ENCODE measurements at places on chromosomes 12 and 14.

GRCh38 chr14:24670594-24670993 lies 36.6 kb upstream of the GZMB start:
- peak; percentile 36 for DNase-seq

GRCh38 chr14:62123961-62124360 lies 361.7 kb downstream of the SNAPC1 start:
- DNase-seq: no peak

DNA sequence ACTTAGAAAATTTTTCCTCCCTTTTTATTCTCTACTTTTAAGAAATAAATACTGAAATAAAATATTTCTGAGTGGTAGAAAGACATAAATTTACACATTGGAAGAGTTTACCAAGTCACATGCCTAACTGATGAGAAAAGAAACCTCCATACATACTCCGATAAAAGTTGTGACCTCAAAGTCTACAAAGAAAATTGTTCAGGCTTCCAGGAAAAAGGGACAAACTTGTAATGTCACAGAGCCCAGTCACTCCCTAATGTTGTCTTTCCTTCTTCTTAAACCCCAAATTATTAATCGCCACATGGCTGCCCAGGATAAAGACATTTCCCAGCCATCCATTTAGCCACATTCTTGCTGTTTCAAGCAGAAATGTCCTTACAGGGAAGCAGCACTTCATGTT lies 455.3 kb downstream of the MDGA2 start:
- DNase-seq: no peak

GRCh38 chr12:94336211-94336925 lies 123.3 kb downstream of the CEP83 start:
- no peak for DNase-seq

DNA sequence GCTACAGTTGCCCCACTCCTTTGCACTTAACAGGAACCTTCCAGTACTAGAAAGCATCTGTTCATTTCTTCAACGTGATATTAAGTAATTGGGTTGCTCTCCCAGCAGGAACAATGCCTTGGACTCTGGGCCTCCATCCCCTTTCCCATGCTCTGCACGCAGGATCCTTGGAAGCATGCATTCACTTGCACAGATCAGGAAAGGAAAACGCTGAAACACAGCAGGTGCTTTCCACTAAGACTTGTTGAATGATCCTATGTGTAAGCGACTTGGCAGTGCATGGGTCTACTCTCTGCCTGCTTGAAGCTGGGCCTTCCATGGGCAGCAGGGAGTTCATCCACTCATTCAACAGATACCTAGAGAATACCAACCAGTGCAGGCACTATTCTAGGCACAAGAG lies 2.3 kb downstream of the LTBP2 start:
- DNase-seq: no peak

DNA sequence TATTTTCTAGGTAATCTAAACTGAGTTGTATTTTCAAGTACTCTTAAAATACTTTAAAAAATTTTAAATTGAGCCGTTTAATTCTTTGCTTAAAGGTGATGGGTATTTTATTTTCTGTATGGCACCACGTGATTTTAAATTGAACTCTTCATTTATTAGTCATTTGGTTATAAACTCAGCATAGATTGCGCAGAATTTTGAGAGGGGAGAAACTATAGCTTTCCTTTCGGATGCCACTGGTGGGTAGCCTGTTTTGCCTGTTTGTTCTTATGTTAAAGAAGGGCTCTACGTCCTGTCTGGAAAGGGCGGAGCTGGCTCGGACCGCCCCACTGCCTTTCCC lies 411 bp upstream of the STYX start:
- no peak for DNase-seq

- no peak for DNase-seq
These were observed 53.5 kb upstream of the DUSP6 start for GRCh38 chr12:89405626-89406345.

- no peak for DNase-seq
These were observed 780.7 kb downstream of the FLRT2 start for GRCh38 chr14:86310611-86311010.

- no peak for DNase-seq
These were observed 7.5 kb upstream of the ETFBKMT start for GRCh38 chr12:31651893-31652521.

GRCh38 chr14:93246534-93246933 lies 39.5 kb downstream of the UBR7 start:
- no peak for DNase-seq

DNA sequence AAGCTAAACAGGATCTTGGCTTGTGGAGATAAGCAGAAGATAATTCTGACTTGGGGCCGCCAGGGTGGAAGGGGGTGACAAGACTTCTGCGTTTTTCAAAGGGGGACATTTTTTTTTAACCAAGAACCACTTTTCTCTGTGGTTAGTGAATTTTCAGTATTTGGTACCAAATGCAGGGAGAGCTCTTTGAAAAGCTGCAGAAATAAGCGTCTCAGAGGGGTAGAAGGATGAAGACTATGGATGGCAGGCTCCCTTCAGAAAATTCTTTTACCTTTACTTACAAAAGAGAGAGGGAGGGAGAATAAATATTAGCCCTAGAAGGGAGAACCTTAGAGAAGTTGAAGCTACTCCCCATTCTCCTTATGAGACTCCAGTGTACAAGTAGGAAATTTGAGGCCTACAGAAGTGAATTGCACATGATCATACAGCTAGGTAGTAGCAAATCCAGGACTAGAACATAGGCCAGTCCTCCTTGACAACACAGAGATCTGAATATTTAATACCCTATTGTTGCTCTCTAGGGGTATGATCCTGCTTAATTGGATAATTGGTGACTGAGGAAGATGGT lies 840 bp downstream of the MRPL52 start:
- DNase-seq: no peak

- no peak for DNase-seq
These were observed 314.5 kb upstream of the LMO3 start for GRCh38 chr12:16920451-16920850.

- DNase-seq: no peak
These were observed 214.0 kb upstream of the NOVA1 start for GRCh38 chr14:26811756-26812305.

- DNase-seq: no peak
These were observed 255.2 kb downstream of the SYT1 start for GRCh38 chr12:79119796-79120195.
